ENCODE measurements at places on chromosomes 4 and X.

GRCh38 chr4:105714071-105714521, 5.5 kb downstream of the GSTCD start:
- no peak for DNase-seq

DNA sequence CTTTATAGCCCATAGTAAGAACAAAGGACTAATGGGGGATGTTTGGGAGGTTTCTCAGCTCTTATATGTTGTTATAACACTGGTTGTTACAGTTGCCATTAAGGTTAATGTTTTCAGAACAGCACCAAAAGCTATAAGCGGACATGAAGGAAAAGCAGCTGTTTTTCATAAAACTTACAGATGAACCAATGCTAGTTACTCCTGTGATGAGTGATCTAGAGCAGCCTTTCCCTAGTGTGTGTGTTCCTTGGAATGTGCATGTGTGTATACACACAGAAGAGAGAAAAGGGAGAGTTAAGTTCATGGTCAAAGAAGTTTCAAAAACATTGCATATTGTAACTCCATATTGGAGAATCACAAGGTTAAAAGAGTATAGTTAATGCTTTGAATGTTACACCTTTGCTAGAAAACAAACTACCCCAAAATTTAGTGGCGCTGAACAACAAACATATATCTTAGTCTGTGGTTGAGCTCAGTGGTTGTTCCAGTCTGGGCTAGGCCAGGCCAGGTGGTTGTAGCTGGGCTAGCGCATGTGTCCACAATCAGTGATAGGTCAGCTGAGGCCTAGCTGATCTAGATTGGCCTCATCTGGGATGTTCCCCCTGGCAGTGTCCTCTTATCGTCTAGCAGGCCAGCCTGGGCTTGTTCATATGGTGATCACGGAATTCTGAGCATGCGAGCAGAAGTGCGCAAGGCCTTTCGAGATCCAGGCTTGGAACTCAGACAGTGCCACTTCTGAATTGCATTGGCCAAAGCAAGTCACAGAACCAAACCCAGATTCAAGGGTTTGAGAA, 151.0 kb downstream of the NHS start:
- DNase-seq: no peak

- DNase-seq: no peak
Measured at GRCh38 chr4:123856689-123857545, 460.3 kb downstream of the SPRY1 start.

DNA sequence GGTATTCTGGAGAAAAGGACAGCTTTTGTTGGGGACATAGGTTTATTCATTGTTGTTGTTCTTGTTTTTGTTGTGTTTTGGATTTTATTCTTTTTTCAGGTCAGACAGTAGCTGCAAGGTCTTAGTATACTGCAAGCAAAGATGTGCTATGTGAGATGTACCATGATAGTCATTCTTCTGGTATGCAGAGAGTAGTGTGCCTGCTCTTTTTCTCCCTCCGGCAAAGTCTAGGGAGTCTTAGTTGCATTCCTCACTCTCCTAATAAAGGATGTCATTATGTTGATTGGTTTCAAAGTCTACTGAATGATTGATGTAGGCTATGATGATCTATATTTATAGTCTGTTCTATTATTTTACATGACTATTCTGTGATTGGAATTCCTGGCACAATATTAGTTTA, 119.9 kb upstream of the POF1B start:
- DNase-seq: no peak

- DNase-seq: no peak
Measured at GRCh38 chrX:74280759-74281158, 23.2 kb upstream of the ZCCHC13 start.

All from NCI-H446 treated with DMSO at 0.1 percent for 48 hours (cell line).